ENCODE measurements at places on chromosomes 12 and 14.

DNA sequence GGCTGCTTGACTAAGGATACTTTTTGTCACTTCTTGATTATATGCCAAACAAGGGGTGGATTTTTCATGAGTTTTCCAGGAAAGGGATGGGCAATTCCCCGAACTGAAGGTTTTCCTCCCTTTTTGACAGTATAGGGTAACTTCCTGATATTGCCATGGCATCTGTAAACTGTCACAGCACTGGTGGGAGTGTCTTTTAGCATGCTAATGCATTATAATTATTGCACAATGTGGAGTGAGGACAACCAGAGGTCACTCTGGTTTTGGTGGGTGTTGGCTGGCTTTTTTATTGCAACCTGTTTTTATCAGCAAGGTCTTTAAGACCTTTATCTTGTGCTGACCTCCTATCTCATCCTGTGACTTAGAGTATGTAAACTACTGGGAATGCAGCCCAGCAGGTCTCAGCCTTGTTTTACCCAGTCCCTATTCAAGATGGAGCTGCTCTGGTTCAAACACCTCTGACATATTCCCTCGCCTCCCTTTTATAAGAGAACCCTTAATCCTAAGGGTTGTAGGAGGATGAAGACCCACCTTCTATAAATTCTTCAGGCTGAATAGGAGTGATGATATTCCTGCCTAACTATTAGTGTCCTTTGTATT, 471.2 kb downstream of the ATP23 start:
- no peak for DNase-seq

DNA sequence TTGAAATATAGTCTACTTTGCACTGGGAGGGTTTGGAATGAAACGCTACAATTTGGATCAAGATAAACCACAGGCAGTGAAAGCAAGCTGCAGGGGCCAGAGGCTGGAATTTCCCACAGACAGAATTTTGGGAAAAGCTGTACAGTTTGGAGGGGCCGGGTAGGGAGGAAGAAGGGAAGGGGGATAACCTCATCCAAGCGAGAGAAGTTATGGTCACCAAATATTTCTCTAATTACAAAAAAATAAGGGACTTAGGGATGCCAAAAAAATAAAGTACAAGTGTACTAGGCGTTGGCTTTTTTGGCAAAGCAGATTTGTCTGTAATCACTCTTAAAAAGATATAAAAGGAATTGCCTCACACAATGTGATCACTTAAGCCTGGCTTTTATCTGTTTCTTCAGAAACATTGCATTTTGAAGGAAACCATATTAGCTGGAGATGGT, 31.2 kb upstream of the ADGRD1 start:
- DNase-seq, result no peak

DNA sequence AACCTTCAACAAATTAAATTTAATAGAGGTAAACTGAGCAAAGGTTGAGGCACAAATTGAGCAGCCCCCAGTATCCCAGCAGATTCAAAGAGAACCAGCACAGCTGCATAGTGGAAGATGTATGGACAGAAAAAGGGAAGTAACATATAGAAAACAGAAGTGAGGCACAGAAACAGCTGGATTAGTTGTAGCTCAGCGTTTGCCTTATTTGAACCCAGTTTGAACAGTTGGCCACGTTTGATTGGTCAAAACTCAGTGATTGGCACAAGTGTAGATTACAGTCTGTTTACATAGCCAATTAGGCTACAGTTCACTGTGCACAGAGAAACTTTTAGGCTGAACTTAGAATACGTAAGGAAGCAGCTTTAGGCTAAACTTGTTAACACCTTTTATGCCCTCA, 315.5 kb downstream of the RMST start:
- no peak for DNase-seq

DNA sequence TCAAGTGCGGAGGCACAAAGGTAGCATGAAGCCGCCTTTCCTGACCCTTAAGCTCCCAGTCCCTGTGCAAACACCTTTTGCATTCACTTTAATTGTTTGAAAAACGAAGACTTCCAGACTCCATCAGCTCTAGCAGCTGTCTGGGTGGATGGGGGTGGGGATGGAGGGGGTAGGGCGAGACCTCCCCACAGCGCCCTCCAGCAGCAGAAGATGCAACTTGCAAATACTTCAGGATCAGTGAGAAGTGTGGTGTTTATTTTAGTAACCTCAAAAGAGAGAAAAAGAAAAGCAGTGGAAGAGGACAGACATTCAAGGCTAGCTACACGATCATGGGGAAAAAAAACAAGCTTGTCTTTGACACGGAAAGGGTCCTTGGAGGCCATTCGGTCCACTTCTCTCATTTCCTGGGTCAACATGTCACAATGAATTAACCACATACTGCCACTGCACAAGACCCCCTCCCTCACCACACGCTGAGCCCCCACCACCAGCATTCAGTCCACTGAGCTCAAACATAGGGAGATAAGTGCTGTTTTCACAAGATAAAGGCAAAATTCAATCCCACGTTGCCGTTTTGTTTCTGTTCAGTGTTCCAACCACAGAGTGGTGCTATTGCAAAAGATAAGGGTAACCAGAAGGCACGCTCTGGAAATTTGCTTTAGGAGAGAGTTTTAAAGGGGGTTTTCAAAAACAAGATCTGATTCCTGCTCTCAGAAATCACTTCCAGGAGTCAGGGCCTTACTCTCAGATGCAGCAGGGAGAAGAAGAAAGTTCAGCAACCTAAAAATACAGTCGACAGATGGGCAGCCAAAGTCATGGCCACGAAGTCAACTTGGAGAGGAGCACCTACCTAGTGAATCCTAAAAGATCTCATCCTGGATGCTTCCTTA, 3.3 kb upstream of the NTF3 start:
- DNase-seq, result no peak

- no peak for DNase-seq
These were observed 146.4 kb downstream of the CCER1 start for GRCh38 chr12:90808568-90808967.

GRCh38 chr12:94795520-94795919, 145.2 kb upstream of the TMCC3 start:
- DNase-seq, result no peak

DNA sequence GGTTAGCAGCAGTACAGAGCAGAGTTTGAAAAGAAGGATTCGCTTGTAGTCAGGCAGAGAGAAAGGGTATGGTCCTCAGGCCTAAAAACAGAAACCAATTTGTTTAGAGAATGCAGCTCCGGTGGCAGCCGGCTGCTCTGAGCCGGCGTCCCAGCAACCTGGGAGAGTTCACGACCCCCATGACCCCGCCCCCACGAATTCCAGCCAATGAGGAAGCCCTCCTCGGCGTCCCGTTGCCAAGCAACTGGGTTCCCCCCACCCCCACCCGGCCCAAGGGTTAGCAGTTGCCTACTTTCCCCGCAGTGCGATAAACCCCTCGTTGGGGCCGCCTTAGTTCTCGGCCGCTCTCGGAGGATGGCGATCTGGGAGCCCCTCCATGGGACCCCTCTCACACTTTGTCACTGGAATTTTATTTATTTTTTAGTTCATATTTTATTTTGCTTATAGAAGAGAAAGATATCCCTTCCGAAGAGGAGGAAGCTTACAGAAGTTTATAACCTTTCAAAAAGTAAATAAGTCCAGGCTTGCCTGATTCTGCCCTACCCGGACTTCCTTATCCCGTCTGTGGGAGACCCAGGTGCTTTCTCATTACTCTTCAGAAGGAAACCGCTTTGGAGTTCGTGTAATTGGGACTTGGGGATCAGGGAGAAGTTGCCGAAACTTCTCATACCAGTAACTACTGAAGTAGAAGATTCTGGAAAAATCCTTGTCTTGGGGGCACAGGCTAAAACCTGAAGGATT, at the start of gene CCDC60:
TSS of gene CCDC60 (plus strand) at position 300 of the 741 bp plus-strand sequence. CDS start 448 bp downstream, outside the sequence.
- DNase-seq, result no peak

DNA sequence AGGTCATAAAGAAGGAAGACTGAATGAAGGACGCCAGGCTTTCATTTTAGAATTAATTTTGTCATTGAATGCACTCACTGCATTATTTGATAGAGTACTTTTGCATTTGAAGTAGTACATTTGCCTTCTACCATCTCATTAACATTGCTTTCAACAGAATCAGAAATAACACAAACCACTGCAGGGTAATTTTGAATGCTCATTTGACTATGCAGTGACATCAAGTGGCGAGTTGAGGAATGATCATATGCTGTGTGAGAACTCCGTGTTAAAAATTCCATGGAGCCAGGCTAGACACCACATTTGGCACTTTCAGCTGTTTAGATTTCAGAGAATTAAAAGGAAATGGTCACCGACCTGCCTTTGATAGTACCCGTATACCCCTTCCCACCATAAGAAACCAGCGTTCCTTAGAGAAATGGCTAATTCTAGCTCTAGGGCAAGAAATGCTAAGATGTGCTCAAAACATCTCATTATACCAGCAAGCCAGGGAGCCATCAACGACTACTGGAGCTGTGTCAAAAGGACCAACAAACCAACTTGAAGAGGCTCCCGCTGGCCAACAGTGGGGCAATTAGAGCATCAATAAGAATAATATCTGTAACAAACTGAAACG, 16.5 kb downstream of the HEBP1 start:
- DNase-seq, result no peak

DNA sequence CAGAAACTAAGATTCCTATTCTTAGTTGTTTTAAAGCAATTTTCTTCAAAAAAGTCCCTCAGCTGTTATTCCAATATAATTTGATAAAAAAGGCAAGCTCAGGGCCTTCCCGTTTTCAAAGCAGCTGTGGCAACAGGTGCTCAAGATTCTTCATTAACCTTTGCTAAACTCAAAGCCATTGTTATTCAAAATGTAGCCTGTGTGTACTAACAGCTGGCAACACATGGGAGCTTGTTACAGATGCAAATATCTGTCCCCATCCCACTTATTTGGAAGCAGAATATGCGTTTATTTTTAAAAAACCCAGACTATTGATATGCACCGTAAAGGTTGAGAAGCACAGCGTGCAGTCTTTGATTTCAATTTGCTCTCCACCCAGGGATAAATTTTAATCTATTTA, 210.4 kb upstream of the SYT10 start:
- no peak for DNase-seq

GRCh38 chr12:125470838-125471783, 405.9 kb downstream of the AACS start:
- DNase-seq, result no peak

- no peak for DNase-seq
These were observed 84.1 kb upstream of the OVCH1 start for GRCh38 chr12:29581631-29582030.

DNA sequence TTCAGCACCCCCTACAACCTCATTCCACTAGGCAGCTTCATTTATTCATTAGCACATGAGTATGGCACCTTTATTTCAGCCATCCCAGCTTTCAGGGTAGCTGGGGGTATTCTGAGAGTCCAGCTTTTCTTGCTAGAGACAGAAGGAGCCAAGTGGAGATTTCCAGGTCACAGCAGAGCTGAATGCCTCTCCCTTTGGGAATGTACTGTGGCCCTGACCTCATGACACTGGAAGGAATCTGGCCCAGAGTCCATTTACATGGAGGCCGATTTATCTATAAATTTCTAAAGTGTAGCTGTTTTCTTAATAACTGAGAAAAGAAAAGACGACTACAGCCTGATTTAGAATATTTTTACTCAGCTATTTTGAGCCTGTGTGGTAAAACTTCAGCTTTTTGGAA, 47.2 kb upstream of the JDP2 start:
- DNase-seq, result no peak

- DNase-seq, result no peak
These were observed 6.2 kb upstream of the SPIC start for GRCh38 chr12:101468948-101469347.

DNA sequence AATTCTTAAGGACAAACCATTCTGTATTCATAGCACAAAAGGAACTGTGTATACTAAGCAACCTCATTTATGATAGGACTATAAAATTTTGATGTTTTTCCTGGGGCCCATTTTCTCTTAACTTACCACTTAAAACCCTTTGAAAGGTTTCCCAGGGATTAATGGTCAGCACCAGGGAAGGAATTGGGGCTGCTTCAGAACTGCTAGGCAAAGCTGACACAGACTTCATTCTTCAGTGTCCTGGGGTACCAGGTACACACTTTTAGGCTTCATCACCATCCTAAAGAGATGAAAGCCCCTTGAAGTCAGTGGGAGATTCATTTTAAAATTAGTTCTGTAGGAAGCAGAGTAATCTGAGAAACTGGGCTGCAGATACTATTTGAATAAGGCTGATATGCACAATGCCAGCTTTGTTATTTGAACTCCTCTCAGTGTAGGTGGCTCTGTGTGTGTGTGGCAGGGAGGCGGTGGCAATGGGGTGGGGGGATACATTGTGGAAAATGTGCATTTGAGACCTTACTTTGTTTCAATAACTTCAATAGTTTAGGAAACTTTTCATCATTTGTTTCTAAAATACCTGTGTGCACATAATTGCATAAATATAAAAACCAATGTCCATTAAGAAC, 329.3 kb upstream of the DCN start:
- no peak for DNase-seq

- DNase-seq, result no peak
These were observed 22.8 kb downstream of the PPP1R12A start for GRCh38 chr12:79911889-79912656.

GRCh38 chr14:79378020-79378419, 833.3 kb downstream of the DIO2 start:
- no peak for DNase-seq

DNA sequence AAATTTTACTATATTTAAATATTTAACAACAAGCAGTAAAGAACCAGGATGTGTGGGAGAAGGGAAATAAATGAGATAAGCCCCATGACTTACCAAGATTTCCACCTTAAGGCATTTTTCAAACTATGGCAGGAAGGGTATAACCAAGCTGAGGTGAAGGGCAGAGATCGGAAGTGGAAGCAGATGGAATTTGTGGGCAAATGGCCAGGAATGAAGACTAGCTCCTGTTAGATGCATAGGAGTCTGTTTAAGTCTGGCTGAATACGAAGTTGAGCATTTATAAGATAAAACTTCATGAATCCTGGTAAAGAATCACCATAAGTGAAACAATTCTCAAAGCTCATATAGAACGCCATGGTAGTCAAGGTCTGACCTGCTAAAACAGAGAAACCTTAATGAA, 163.5 kb downstream of the DIO2 start:
- DNase-seq, result no peak

DNA sequence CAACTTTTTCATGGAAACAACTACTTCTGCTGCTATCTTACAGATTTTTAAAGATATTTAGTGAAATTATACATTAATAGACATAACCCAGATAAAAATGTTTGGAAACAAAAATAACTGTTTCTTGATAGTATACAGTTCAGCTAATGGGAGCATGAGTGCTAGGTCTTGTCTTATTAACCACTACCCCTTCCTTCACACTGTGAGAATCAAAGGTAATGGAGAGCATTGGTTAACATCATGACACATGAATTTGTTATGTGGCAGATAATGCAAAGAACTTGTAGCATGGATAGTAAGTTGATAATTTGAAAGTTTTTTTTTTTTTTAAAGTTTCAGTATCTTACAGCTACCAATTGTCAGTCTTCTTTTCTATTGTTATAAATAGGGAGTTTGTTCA, 44.2 kb downstream of the CCDC91 start:
- no peak for DNase-seq

DNA sequence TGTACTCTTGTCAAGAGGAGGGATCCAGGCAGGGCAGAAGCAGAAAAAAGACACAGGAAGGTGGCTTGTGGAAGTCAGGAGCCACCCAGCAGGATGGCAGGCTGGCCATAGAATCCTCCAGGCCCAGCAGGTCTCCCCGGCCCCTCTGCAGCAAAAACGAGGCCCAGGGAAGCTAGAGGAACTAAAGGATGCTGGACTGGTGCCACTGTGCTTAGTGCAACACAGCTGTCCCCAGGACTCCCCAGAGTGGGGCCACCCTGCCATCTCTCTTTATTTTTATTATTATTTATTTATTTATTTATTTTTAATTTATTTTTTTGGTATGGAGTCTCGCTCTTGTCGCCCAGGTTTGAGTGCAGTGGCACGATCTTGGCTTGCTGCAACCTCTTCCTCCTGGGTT, 54.1 kb downstream of the PITPNM2 start:
- DNase-seq, result no peak

Measured in stimulated activated CD4-positive, alpha-beta T cell treated with anti-CD3 and anti-CD28 coated beads, Interleukin-12 subunit alpha, Interleukin-12 subunit beta, amount 100 ng/mL, for 24 hours (primary cell).